ENCODE measurements at places on chromosomes 5 and 9.

- no peak for DNase-seq
Observed at GRCh38 chr9:135253305-135254004, 166.0 kb downstream of the OLFM1 start.

GRCh38 chr9:105858006-105858690, 163.8 kb downstream of the TMEM38B start:
- DNase-seq: no peak

DNA sequence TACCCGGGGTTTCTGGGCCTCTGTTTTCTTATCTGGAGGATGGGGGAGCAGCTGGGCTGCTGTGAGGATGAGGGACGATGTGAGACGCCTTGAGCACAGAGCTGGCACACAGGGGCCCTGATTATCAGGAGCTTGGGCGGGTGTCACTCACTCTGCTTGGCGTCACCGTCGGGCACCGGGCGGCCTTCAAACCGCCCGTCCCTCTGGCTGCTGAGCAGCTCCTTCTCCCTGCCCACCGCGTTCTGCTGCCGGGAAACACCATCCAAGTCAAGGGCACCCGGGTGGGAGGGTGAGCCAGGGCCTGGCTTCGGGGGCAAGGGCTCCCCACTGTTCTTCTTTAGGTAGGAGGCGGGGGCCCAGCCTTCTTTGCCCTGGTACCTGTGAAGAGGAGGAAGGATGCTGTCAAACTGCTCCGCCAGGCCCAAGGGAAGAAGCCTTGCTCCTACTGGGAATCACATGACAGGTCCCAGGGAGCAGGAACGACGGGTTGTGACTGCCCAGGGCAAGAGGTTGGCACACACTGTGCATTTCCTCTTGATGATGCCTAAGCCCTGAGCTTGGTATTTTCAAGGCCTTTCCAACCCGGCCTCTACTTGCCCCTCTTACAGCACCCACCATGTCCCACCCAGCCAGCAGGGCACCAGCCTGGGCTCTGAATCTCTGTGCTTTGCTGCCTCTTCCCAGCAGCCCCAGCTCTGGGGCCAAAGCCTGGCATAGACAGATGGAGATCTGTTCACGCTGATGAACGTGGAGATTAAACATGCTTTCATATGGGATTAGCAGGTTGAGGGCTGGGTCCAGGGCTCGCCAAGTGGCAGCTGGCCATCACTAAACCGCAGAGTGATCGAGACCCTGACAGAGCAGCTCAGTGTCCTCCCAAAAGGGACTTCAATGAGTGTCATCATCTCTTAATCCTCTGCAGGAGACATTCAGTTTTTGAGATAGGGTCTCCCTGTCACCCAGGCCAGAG, 66.9 kb upstream of the UBTD2 start:
- no peak for DNase-seq

- DNase-seq: no peak
Observed at GRCh38 chr9:100911273-100911672, 117.3 kb upstream of the PLPPR1 start.

DNA sequence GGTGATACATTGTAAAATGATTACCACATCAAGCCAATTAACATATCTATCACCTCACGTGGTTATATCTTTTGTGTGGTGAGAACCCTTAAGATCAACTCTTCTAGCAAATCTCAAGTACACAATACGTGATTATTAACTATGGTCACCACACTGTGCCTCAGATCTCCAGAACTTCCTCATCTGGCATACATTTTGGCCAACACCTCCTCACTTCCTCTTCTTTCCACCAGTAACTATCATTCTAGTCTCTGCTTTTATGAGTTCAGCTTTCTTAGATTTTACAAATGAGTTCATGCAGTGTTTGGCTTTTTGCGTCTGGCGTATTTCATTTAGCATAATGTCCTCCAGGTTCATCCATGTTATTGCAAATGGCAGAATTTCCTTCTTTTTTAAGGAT, 35.8 kb downstream of the PRKACG start:
- DNase-seq: no peak

- DNase-seq: no peak
Observed at GRCh38 chr5:43231977-43232376, 40.0 kb downstream of the NIM1K start.

GRCh38 chr9:108639696-108640095, 216.1 kb downstream of the ACTL7B start:
- DNase-seq: no peak

DNA sequence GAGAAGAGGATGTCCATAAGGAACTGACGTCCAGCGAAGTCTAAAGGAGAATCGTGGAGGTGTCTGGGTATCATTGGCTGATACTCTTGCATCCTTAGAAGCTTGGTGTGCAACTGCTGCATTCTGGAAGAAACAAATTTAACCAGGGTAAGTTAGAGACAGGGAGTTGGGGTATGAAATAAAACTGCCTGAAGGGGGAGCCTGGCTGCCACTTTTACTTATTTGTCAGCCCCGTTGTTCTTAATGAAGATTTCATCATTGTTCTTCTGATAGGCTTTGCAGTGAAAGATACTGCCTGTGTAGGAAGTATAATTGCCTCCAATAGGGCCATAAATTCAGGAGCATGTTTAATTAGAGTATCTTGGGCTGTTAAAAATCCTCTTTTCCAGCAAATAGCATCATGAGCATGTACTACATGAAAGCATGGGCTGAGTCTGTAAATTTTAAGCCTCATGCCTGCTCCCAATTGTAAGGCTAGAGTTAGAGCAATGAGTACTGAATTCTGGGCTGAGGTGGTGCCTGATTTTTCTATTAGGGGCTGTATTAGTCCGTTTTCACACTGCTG, 1264.5 kb upstream of the ACO1 start:
- DNase-seq: no peak

DNA sequence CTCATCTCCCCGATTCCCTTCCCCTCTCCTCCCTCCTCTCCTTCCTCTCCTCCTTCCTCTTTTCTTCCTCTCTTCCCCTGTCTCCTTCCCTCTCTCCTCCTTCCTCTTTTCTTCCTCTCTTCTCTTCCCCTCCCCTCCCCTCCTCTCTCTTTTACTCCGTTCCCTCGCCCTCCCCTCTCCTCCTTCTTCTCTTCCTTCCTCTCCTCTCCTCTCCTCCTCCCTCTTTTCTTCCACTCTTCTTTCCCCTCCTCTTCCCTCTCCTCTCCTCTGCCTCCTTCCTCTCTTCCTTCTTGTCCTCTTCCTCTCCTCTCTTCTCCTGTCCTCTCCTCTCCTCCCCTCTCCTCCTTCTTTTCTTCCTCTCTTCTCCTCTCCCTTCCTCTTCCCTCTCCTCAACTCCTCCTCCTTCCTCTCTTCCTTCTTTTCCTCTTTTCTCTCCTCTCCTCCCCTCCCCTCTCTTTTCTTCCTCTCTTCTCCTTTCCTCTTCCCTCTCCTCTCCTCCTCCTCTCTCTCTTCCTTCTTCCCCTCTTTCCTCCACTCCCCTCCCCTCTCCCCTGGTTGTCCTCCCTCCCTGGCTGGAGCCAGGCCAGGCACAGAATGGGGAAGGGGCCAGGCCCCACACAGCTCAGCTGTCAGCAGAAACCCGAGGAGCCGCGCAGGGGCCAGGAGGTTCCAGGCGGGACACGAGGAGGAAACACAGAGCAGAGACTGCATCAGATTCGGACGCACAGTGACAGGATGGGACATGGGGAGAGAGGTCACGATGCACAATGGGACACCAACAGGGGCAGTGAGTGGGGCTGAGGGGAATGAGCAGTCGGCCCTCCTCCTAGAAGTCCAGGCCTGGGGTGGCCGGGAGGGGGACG, 48.0 kb downstream of the CAMK2A start:
- no peak for DNase-seq

GRCh38 chr5:42531611-42532010, 108.4 kb downstream of the GHR start:
- no peak for DNase-seq

GRCh38 chr9:93300175-93300572, 116.2 kb downstream of the WNK2 start:
- DNase-seq: no peak

- no peak for DNase-seq
Observed at GRCh38 chr9:6842584-6842947, 84.8 kb downstream of the KDM4C start.

DNA sequence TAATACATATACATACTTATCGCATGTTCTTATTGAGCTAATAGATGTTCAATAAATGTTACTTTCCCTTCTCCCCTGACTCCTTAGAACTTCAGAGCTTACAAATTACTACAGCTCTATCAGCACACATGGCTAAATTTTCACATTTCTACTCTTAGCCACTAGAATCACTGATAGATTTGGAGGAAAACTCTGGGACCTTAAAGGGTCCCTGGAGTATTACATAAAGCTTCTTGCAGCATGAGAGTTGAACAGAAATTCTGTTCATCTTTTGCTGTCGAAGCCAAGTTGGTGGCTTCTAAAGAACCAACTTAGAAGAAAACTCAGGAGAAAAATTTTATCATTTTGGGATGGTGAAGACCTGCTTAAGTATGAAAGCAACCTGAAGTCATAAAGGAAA, 15.5 kb downstream of the B4GALT1 start:
- no peak for DNase-seq

- DNase-seq: no peak
Observed at GRCh38 chr5:129569295-129569694, 109.2 kb downstream of the ADAMTS19 start.

DNA sequence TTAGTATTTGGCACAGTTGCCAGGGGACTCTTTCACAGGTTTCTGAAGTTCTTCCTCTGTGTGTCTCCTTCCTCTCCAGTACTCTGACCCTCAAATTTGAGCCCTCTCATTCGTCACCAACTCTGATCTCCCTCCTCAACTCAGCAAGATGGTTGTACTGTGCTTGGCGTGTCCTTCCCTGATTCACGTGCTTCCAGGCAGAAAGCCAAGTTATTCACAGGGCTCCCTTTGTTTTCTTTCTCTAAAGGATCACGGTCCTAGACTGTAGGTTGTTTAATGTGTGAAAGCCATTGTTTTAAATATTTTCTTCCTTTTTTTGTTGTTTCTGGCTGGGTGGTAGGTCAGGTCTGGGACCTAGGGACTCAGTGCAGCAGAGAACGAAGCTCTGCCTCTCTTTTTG, 142.9 kb downstream of the DMAC1 start:
- no peak for DNase-seq

DNA sequence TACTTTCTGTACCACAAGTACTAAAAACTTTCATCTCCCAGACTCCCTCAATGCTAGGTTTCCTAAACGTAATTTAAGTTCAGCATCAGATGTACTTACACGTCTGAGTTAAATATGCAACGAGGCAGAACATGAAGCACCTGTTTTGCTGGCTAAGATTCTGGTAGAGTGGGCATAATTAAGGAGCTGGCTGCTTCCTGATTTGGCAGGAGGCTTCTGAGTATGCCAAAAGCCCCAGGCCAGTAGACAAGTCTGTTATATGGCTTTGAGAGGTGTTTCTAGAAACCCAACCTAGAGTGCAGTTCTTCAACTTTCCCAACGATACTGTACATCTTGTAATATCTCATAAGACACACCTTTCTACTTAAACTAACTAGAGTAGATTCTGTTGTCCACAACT, 13.6 kb downstream of the TICAM2 start:
- no peak for DNase-seq

GRCh38 chr9:124676159-124676551, 95.0 kb downstream of the NR6A1 start:
- DNase-seq: no peak

DNA sequence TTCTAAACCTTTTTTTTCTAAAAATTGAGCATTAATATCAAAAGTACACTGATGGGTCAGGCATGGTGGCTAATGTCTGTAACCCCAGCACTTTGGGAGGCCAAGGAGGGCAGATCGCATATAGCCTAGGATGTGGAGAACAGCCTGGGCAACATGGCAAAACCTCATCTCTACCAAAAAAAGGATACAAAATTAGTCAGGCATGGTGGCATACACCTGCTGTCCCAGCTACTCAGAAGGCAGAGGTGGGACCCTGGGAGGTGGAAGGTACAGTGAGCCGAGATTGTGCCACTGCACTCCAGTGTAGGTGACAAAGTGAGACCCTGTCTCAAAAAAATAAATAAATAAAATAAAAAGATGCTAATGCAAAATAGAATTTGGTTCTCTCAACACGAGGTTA, 49.4 kb downstream of the RAPGEF1 start:
- no peak for DNase-seq

- no peak for DNase-seq
Observed at GRCh38 chr9:76534026-76534425, 75.0 kb downstream of the GCNT1 start.

GRCh38 chr5:113064806-113065205, 88.2 kb downstream of the DCP2 start:
- no peak for DNase-seq

- DNase-seq: no peak
Observed at GRCh38 chr5:62900976-62901375, 322.4 kb downstream of the LRRC70 start.

GRCh38 chr9:37582548-37583157, 6.5 kb upstream of the FBXO10 start:
- DNase-seq: no peak

DNA sequence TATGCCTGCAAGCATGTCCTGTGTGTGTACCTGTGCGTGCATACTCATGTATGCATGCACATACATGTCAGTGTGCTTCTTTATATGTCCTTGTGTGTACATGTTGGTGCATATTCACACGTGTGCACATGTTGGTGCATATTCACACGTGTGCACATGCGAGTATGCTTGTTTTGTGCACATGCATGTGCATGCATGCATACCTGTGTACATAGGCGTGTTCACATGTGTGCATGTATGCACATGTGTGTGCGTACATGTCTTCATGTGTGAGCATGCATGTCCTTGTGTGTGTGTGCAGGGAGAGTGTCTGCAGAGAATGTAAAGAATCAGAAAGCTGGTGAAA, 72.2 kb upstream of the FCN2 start:
- DNase-seq: no peak

DNA sequence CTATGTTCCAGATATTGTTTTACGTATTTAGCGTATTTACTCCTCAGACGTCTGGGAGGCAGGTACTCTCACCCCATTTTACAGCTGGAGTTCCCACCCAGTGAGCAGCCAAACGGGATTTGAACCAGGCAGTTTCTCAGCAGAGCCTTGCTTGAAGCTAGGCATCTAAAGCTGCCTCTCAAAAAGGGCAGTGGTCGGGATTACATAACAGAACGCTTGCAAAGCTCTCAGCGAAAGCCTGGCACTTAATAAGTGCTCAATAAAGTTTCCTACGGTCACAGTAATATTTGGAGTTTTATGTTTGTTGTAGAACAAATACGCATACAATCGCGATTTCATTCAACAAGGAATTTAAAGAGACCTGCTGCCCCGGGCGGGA, 286 bp upstream of the BSPRY start:
- DNase-seq: no peak

GRCh38 chr5:10844016-10844415, 83.0 kb upstream of the DAP start:
- no peak for DNase-seq

Data from right renal pelvis (tissue), 4 donors.